Effector memory CD8-positive, alpha-beta T cell (primary cell): ENCODE measurements at places on chromosomes 6 and 20.
A peak's percentile ranks its signal among the peaks of the same experiment; 100 is the strongest.

DNA sequence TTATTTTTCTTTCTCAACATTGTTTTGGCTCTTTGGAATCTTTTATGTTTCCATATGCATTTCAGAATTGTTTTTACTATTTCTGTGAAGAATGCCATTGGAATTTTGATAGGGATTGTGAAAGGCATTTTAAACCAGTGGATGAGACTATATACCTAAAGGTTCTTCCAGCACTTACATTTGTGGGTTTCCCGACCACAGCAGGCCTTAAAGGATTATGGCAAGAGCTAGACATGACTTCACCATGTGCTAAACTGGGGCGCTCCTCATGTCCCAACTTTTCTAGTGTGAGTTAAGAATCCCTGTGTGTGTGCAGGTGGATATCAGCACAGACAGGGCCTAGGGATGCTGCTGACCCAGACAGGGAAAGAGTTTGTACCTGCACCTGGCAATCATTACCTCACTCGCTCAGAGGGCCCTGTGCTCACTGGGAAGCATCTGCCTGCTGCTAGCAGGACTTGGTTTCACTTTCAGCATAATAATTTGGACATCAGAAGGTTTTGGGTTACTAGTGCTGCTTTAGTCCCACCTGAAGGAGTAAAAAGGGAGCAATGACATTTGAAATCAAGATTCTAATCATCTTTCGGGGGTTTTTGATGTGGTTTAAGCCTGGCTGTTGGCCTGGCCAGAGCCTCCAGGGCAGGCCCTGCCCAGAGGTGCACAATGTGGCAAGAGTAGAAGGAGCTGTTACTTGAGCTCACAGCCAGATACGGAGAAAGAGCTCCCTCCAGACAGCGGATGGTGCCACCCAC lies 137.1 kb downstream of the CDC5L start:
- no peak for DNase-seq

DNA sequence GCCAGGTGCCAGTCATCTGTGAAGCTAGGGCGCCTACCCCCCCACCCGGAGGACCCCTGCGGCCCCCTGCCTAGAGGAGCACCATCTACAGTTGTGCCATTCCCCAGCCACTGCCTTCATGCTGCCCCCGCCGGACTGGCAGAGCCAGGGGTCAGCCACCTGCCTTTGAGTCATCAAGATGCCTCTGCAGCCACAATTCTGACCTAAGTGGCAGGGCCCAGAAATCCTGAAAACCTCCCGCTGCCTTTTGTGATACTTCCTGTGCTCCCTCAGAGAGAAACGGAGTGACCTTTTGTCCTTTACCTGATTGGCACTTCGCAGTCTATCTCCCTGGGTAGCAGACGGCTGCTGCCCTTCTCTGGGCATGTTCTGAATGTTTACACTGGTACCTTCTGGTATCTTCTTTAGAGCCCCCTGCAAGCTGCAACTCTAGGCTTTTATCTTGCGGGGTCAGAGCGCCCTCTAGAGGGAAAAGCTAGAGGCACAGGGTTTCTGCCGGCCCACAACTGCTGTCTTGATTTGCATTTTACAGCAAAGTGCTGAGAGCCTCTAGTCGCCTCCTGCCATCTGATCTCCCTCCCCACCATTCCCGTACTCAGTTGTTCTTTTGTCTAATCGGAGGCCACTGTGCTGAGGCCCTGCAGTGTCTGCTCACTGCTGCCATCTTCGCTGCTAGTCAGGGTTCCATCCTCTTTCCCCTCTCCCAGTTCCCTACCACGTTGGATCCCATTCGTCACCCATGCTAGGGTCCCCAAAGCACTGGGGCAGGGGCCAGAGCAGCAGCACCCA lies 26.9 kb downstream of the SPATA2 start:
- peak; percentile 63 for DNase-seq

- no peak for DNase-seq
Observed at GRCh38 chr6:157050537-157051265, 272.6 kb downstream of the TMEM242 start.

GRCh38 chr6:5082487-5083306 lies 2.4 kb upstream of the PPP1R3G start:
- no peak for DNase-seq

- no peak for DNase-seq
Observed at GRCh38 chr6:3489027-3489757, 32.3 kb upstream of the SLC22A23 start.

DNA sequence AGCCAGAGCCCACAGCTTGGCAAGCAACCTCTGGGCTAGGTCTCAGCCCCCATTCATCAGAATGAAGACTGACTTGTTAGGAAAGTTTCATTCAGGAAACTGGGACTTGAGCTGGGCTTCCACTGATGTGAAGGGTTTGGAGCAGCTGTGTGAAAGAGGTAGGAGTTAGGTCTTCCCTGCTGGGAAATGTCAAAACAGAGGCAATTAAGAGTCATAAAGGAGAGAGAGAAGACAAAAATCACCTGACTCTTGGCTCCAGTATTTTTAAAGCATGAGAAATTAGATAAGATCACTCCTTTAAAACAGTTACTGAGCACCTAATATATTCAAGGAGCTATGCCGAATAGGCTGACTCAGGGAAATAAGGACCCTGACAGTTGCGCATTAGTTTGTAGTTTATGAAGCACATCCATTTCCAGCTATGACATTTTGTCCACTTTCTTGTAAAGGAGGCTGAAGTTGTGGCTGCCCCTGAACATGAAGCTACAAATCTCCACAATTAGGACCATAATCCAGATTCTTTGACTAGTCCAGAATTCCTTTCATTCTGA lies 3.9 kb upstream of the TRIM40 start:
- no peak for DNase-seq

DNA sequence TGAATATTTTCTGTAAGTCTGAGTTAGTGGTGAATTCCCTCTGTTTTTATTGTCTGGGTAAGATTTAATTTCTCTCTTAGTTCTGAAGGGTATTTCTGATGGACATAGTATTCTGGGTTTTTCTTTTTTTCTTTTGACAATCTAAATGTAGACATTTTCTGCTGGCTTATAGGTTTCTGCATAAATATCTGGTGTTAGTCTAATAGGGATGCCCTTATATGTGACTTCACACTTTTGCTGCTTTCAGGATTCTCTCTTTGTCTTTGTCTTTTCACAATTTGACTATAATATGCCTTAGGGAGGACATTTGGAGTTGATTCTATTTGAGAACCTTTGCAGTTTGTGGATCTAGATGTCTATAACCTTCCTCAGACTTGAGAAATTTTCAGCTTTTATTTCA lies 667.2 kb downstream of the EPHA7 start:
- no peak for DNase-seq

- DNase-seq = no peak
Observed at GRCh38 chr6:28809947-28810658, 113.7 kb downstream of the TRIM27 start.

GRCh38 chr6:143229400-143229799 lies 168.7 kb downstream of the AIG1 start:
- DNase-seq = no peak

- DNase-seq = no peak
Observed at GRCh38 chr6:45049188-45049843, 278.8 kb upstream of the RUNX2 start.

GRCh38 chr6:126661646-126662045 lies 321.7 kb downstream of the CENPW start:
- no peak for DNase-seq

- DNase-seq = peak; percentile 80
Observed at GRCh38 chr6:30344868-30345671, at the start of gene RPP21. RPP21 (plus strand) TSS chr6:30345156; CDS start chr6:30345172, 16 bp downstream.

DNA sequence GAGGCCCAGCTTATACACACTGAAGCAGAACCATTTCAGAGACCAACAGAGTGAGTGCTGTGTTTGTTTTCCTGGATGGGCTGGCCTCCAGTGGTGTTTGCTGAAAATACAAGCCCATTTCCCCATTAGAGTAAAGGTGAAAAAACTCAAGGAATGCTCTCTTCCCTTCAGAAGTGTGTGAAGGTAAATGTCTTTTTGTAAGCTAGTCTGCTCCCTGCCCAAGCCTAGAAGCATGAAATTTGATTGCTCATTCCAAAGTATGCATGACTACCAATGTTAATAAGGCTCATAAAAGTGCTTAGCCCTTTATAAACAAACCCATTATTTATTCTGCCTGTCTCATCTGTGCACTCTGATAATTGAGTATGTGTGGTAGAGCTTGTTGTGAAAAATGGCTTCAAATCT lies 59.1 kb downstream of the ADGRF1 start:
- no peak for DNase-seq

- no peak for DNase-seq
Observed at GRCh38 chr6:167495506-167496401, 170.9 kb downstream of the TTLL2 start.
